Spleen (tissue), 13 donors: ENCODE measurements at places on chromosomes 7 and 10. TPM values are rescaled to one million over a fixed set of nuclear protein-coding genes. Genes with fewer than 3 reads are reported as not detected.

Gene NXPH1
- not detected for polyA plus RNA-seq

Gene CADPS2
- polyA plus RNA-seq, result 2.4 TPM

Gene AGBL3
- polyA plus RNA-seq, result 1.2 TPM

Gene SKIDA1
- polyA plus RNA-seq, result 0.14 TPM

Gene ANKRD7
- polyA plus RNA-seq, result 0.43 TPM

Gene PDE6C
- not detected for polyA plus RNA-seq

Gene ZNF503
- 3.2 TPM for polyA plus RNA-seq

Gene ANKRD30A
- not detected for polyA plus RNA-seq

Gene PITX3
- not detected for polyA plus RNA-seq

Gene KAT6B
- 3.1 TPM for polyA plus RNA-seq

Gene RNF148
- not detected for polyA plus RNA-seq

Gene MSMB
- not detected for polyA plus RNA-seq

Gene KAZALD1
- 15.5 TPM for polyA plus RNA-seq

Gene PWWP2B
- polyA plus RNA-seq, result 27.8 TPM

Gene SSBP1
- 166 TPM for polyA plus RNA-seq

Gene NODAL
- polyA plus RNA-seq, result not detected

Gene PDSS1
- 7.5 TPM for polyA plus RNA-seq

Gene KCND2
- 0.32 TPM for polyA plus RNA-seq

- DNase-seq, result no peak
These were observed 34.6 kb upstream of the PLPP4 start for GRCh38 chr10:120422457-120422856.

GRCh38 chr10:123746520-123746919 is 80.4 kb downstream of the GPR26 start:
- no peak for DNase-seq

DNA sequence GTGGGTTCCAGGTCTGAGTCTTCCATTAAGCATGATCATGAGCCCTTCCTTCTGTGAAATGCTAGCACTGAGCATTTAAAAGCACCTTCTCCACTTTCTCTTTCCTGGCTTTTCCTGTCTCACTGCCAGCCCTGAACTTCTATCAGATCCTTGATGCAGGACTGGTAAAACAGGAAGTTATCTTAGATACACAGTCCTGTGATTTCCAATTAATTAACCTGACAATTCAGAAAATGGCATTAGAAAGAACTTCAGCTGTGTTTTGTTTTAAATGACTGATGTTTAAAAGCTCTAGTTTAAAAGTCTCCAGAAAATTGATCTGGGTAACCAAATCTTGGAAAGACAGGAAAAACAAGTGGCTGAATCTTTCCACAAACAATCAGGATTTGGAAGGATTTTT is 79.0 kb upstream of the MACROH2A2 start:
- DNase-seq, result no peak

DNA sequence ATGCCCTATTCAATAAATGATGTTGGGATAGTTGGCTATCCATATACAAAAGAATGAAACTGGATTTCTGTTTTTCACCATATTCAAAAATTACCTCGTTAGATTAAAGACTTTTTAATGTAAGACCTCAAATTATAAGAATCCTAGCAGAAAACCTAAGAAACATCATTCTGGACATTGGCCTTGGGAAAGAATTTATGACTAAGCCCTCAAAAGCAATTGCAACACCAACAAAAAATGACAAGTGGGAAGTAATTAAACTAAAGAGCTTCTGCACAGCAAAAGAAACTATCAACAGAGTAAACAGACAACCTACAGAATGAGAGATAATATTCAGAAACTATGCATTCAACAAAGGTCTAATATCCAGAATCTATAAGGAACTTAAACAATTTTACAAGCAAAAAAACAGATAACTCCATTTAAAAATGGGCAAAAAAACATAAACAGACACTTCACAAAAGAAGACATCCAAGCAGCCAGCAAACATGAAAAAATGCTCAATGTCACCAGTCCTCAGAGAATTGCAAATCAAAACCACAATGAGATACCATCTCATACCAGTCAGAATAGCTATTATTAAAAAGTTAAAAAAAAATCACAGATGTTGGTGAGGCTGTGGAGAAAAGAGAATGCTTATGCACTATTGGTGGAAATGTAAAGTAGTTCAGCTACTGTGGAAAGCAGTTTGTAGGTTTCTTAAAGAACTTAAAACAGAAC is 309.8 kb downstream of the AHR start:
- DNase-seq, result no peak

GRCh38 chr10:28036587-28036986 is 37.7 kb upstream of the ODAD2 start:
- DNase-seq, result no peak

GRCh38 chr7:120462991-120463390 is 190.0 kb downstream of the KCND2 start:
- no peak for DNase-seq

- no peak for DNase-seq
These were observed at the start of gene CYP3A4 for GRCh38 chr7:99784007-99784406. Gene CYP3A4 (minus strand): TSS chr7:99784184. CDS start chr7:99784081, 103 bp downstream.

- no peak for DNase-seq
These were observed 221.3 kb upstream of the DGKB start for GRCh38 chr7:15123901-15124300.

GRCh38 chr7:148241700-148242293 is 348.8 kb upstream of the C7orf33 start:
- DNase-seq, result no peak

- DNase-seq, result no peak
These were observed 54.6 kb downstream of the VSTM2A start for GRCh38 chr7:54596747-54597146.

GRCh38 chr7:38383281-38383680 is 109.8 kb upstream of the TARP start:
- no peak for DNase-seq

DNA sequence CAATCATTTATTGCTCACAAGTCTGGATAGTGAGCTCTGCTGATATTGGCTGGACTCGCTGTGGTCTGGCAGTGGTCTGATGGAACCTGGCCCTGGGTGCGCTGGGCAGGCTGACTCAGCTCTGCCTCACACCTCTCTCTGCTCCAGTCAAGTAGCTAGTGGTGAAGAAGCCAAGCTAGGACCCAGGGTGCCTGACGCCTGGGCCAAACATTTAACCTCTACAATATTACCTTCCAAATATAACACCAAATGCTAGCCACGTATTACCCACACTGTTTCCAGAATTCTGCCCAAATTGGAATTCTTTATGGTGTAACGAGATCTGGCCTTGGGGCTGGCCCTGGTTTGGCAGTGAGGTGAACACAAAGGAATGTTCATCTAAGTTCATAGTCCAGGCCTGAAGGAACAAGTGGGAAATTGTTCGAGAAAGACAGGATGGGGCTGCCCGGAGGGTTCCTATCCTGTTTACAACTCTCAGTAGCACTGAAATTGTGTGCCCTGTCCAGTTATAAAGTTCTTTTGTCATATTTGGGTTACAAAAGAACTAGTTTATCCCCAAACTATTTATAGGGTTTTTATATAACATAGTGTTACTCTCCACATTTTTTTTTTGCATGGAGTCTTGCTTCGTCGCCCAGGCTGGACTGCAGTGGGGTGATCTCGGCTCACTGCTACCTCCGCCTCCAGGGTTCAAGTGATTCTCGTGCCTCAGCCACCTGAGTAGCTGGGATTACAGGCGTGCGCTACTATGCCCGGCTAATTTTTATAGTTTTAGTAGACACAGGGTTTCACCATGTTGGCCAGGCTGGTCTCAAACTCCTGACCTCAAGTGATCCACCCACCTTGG is 16.3 kb downstream of the OR2AE1 start:
- no peak for DNase-seq

DNA sequence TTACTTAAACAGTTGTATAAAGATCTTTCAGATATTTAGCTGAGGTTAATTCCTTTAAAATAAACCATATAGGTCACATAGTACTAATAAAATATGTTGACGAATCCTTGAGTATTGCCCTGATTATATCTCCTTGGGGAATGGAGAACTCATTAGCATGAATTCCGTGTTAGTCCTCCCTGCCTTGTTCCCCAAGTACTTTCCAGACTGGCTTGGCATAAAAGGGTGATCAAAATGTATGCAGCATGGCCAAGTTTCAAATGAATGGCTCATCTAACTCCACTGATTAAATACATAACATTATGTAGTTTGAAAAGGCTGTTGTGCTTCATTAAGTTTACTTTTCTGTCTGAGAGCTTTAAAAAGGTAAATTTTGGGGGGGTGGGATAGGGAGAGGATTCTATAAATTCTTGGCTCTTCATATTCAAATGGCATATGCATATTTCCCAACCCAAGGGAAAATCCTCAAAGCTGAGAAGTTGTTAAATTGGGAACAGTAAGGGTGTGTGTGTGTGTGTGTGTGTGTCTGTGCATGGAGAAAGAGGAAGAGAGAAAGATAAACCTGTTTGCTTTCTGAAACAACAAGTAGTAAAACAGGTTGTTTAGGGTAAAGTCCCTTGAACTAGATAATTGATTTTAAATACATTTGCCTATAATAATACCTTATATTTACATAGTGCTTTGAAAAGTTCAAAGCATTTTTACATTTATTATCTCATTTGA is 4.8 kb upstream of the ADD3 start:
- DNase-seq, result no peak

GRCh38 chr7:213324-213993 is 21.1 kb downstream of the FAM20C start:
- no peak for DNase-seq

GRCh38 chr7:50591480-50592438 is 26.6 kb upstream of the DDC start:
- DNase-seq, result no peak

- DNase-seq, result no peak
These were observed 92.8 kb upstream of the CAPZA2 start for GRCh38 chr7:116769546-116769945.

DNA sequence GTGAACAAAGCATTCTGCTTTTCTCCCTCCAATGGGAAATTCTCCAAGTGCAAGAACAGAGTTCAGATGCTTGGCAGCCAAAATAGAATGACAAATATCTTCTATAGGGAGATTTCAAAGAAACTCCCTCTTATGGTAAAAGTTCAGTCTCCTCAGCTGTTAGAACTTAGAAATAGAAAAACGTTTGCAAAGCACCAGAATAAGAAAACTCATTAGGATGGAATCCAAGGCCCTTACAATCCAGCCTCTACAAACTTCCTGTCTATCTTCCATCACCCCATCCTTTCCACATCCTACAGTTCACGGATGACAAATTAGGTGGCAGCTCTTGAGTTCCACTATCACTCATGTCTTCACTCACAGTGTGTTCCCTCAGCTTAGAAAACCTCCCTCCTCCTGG is 25.7 kb downstream of the FAM13C start:
- no peak for DNase-seq

DNA sequence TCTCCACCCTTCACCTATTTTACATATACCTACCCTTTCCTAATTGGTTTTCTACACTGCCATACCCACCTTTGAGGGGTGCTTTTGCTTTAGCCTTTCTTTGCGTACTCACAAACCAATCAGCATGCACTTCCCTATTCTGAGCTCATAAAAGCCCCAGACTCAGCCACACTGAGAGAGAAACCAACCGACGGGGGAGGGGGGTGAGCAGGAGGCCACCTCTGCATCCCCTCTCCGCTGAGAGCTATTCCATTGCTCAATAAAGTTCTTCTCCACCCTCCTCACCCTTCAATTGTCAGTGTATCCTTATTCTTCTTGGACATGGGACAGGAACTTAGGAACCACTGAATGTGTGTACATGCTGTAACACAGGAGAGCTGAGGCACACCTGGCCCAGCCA is 9.0 kb upstream of the FKBP9 start:
- no peak for DNase-seq

DNA sequence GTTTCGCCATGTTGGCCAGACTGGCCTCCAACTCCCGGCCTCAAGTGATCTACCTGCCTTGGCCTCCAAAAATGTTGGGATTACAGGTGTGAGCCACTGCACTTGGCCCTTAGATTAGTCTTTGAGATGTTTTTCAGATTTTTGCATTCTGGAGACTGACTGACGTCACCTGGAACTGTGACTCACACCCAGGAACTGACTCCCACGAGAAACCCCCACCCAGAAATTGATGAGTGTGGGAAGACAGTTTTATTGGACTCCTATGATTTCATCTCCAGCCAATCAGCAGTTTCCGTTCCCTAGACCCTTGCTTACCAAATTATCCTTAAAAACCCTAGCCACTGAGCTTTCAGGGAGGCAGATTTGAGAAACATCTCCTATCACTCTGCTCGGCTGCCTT is 867.3 kb downstream of the TYW1 start:
- no peak for DNase-seq

GRCh38 chr7:2224491-2224928 is 8.2 kb downstream of the MAD1L1 start:
- DNase-seq, result no peak

- no peak for DNase-seq
These were observed 107.3 kb downstream of the HGF start for GRCh38 chr7:81662531-81662930.

- DNase-seq, result no peak
These were observed 442.3 kb upstream of the ZMIZ1 start for GRCh38 chr10:78626471-78626870.

DNA sequence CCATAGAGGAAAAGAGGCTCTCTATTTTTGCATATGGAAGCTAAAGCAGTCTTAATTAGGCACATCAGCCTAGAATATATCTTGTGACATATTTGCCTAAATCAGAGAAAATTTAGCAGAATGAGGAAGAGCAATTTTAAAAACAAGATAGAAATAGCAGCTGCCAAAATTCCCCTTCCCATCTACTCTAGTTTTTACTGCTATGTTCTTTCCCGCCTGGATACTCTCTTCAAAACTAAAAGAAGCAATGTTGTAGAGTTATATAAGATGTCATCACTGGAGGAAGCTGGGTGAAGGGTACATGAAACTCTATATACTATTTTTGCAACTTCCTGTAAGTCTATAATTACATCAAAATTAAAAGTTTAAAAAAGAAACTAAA is 87.0 kb downstream of the ARMH3 start:
- DNase-seq, result no peak

DNA sequence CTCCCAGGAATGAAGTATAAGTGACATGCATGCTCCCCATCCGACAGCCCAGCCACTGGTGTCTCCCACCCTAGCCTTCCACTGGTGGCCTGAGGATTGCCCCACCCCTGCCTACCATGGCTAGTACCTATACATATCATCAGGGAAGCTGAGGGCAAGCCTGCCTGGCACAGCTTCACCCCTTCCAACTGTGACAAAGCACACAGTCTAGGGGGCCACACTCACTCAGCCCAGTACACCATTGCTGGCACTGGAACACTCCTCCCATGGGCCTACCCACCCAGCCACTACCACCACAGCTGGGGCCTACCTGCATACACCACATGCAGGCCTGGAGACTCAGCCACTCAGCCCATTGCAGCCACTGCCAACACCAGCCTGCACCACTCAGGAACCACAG is 393.1 kb upstream of the STEAP1 start:
- DNase-seq, result peak; percentile 52

- no peak for DNase-seq
These were observed 102.7 kb downstream of the MACC1 start for GRCh38 chr7:20114468-20114867.

- DNase-seq, result no peak
These were observed 193.8 kb downstream of the SNX10 start for GRCh38 chr7:26485367-26485934.

GRCh38 chr10:96370584-96371157 is 11.9 kb upstream of the OPALIN start:
- DNase-seq, result no peak

- DNase-seq, result no peak
These were observed 48.6 kb downstream of the NRCAM start for GRCh38 chr7:108407676-108408075.
